A549 treated with ZK216348 at 1 μM for 4 hours (cell line): ENCODE measurements at places on chromosomes 5 and 9. TPM values are rescaled to one million over a fixed set of nuclear protein-coding genes. Genes with fewer than 3 reads are reported as not detected.

Gene PCDHGB2
- 0.11 to 0.17 TPM (median 0.15 TPM) in 3 of 5 replicates, not detected in the others for total RNA-seq

Gene CCDC127
- total RNA-seq = 5.7 to 6.6 TPM (median 6.3 TPM) in 5 replicates

Gene SIT1
- not detected in 5 replicates for total RNA-seq

Gene HTR4
- not detected in 5 replicates for total RNA-seq

Gene OR1J2
- not detected in 5 replicates for total RNA-seq

Gene FAM81B
- not detected in 5 replicates for total RNA-seq

Gene TMEM171
- total RNA-seq = 4.8 to 7.4 TPM (median 6.3 TPM) in 5 replicates

Gene KCNV2
- total RNA-seq = not detected in 5 replicates

Gene CCL27
- 0.25 to 0.94 TPM (median 0.34 TPM) in 3 of 5 replicates, not detected in the others for total RNA-seq

Gene TAF11L9
- total RNA-seq = not detected in 5 replicates

Gene PCA3
- not detected in 5 replicates for total RNA-seq

Gene UIMC1
- total RNA-seq = 41.3 to 46.6 TPM (median 45.0 TPM) in 5 replicates

Gene C5
- 11.3 to 15.8 TPM (median 12.2 TPM) in 5 replicates for total RNA-seq

Gene TMEFF1
- 0.37 to 1.2 TPM (median 1.1 TPM) in 5 replicates for total RNA-seq

Gene VAV2
- total RNA-seq = 32.9 to 50.4 TPM (median 42.8 TPM) in 5 replicates

Gene TAF11L10
- not detected in 5 replicates for total RNA-seq

Gene ENTPD2
- 1.0 to 2.3 TPM (median 1.5 TPM) in 5 replicates for total RNA-seq

Gene IZUMO3
- total RNA-seq = not detected in 5 replicates

Gene SHISAL2B
- 0.20 TPM in 1 of 5 replicates, not detected in the others for total RNA-seq

Gene FOXD4L6
- total RNA-seq = not detected in 5 replicates

Gene IFNA1
- total RNA-seq = not detected in 5 replicates

Gene MLANA
- not detected in 5 replicates for total RNA-seq

Gene CPLANE1
- total RNA-seq = 2.9 to 5.2 TPM (median 4.8 TPM) in 5 replicates

Gene CBY3
- not detected in 5 replicates for total RNA-seq

Gene PTGES
- total RNA-seq = 117 to 168 TPM (median 139 TPM) in 5 replicates

Gene SLCO4C1
- 0.04 TPM in 1 of 5 replicates, not detected in the others for total RNA-seq

Gene TAS2R1
- total RNA-seq = not detected in 5 replicates

Gene PAEP
- 0.20 to 0.41 TPM in 2 of 5 replicates, not detected in the others for total RNA-seq

Gene IFNB1
- not detected in 5 replicates for total RNA-seq

Gene MOB3B
- 6.9 to 11.2 TPM (median 9.3 TPM) in 5 replicates for total RNA-seq

Gene LCN15
- total RNA-seq = 0.26 TPM in 1 of 5 replicates, not detected in the others

Gene TMEM215
- not detected in 5 replicates for total RNA-seq

Gene LCN9
- total RNA-seq = not detected in 5 replicates

Gene ANGPTL2
- not detected in 5 replicates for total RNA-seq

Gene FAM13B
- 11.5 to 14.9 TPM (median 13.0 TPM) in 5 replicates for total RNA-seq

Gene ZNF883
- total RNA-seq = 0.81 to 0.97 TPM (median 0.92 TPM) in 5 replicates

Gene SNCAIP
- not detected in 5 replicates for total RNA-seq
